Stimulated activated CD4-positive, alpha-beta T cell treated with anti-CD3 and anti-CD28 coated beads, Interleukin-12 subunit alpha, Interleukin-12 subunit beta, amount 100 ng/mL, for 48 hours (primary cell): ENCODE measurements at places on chromosomes 6 and 20.
A peak's percentile ranks its signal among the peaks of the same experiment; 100 is the strongest.

DNA sequence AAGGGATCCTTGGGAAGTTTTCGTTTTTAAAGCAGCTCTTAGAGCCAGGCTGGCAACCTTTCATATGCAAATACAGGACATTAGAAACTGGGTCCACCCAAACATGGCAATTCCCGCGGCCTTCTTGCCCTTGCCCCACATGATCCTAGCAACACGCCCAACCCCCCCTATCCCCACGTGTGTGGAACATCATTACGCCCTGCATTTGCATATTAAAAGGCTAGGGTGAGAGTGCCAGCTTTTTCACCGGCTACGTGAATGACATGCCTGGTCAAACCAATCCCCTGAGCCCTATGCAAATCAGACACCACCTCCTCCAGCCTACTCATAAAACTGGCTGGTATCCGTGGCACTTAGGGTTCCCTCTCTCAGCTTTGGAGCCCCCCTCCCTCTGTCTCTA is 88.1 kb downstream of the TNFRSF21 start:
- no peak for DNase-seq

- no peak for DNase-seq
Measured at GRCh38 chr6:24445704-24446103, 43.0 kb downstream of the MRS2 start.

DNA sequence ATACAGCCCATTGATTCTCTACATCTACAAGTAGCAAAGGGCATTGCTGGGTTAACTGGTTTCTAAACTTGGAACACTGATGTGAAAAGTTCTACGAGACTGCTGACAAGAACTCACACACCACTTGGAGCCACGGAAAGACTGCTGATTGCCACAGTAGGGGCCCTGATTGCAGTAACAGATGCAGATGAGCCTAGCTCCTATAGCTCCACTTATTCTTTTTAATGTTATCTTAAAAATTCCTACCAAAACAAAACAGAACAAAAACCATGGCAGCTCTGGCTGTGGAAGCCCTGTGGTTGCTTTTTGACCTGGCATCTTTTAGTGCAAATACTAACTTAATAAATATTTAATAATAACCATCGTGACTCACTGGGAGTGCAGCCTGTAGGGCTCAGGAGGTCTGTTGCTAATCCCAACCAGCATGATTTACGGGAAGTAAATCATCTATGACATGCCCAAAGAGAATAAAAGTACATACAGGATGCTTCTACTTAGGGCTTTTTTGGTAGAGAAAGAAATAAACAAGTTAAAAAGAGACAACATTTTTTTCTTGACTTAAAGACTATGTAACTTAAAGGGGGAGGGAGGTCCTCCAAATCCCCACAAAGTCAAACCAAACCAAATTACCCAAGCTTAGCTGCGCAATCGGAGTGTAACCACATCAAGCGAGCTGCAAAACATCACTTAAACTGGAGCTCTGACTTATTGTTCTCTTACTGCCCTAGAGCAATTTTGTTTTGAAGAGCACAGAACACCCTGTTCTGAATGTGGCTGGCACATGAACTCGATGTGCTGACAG is 87.2 kb downstream of the FKBP5 start:
- DNase-seq, result peak; percentile 33

- no peak for DNase-seq
Measured at GRCh38 chr6:85479208-85479607, 29.3 kb downstream of the NT5E start.

GRCh38 chr20:46006022-46006705 is 2.5 kb upstream of the MMP9 start:
- no peak for DNase-seq

DNA sequence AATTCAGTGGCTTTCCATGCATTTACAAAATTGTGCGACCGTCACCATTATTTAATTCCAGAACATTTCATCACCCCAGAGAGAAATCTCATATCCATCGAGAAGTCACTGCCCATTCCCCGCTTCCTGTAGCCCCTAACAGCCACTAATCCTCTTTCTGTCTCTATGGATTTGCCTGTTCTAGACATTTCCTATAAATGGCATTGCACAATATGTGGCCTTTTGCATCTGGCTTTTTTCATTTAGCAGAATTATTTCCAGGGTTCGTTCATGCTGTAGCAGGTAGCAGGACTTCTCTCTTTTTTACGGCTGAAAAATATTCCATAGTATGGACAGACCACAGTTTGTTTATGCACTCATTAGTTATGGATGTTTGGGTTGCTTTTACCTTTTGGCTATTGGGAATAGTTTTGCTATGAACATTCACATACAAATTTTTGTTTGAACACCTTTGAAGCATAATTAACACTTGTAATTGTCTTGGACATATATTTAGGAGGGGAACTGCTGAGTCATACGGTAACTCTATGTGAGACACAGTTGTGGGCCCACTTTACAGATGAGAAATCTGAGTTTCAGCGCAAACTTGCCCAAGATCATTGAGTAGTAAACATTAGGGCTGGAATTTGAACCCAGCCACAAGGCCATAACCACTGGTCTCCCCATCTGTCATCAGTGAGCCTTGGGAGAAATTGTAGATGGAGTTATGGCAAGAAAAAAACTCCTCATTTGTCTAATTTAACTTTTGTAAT is 126.9 kb downstream of the BMP7 start:
- no peak for DNase-seq

GRCh38 chr6:161094955-161095354 is 103.4 kb downstream of the MAP3K4 start:
- DNase-seq, result no peak

DNA sequence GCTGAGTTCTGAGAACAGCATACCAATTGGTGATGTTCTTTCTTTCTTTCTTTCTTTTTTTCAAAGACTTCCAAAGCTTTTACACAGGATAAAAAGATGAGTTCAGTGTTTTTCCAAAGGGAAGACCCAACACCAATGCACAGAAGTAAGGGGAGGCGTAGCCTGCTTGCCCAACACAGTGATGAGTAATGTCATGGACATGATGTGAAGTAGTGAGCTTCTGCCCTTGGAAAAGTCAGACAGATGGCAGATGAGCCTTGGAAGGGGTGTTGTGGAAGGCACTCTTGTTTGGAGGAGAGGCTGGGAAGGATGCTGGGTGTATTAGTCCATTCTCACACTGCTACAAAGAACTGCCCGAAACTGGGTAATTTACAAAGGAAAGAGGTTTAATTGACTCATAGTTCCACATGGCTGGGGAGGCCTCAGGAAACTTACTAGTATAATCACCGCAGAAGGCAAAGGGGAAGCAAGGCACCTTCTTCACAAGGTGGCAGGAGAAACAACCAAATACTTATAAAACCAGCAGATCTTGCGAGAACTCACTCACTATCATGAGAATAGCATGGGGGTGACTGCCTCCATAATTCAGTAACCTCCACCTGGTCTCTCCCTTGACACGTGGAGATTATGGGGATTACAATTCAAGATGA is 12.6 kb downstream of the LRP11 start:
- no peak for DNase-seq

DNA sequence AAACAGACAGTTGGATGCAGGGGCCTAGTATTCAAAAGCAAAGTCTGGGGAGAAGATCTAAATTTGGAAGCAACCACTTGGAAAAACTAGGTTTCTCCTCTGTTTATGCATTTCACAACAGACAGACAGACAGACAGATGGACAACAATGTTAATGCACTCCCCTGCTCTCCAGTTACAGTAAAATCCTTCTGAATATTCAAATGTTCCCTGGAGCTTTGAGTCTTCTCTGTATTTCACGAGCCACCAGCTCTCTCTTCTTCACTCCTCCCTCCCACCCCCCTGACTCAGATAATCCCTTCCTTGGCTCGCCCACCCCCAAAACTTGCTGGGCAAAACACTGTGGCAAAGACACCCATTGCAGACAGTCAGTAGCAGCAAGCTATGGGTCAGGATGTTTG is 129.3 kb upstream of the TOP1 start:
- DNase-seq, result no peak

DNA sequence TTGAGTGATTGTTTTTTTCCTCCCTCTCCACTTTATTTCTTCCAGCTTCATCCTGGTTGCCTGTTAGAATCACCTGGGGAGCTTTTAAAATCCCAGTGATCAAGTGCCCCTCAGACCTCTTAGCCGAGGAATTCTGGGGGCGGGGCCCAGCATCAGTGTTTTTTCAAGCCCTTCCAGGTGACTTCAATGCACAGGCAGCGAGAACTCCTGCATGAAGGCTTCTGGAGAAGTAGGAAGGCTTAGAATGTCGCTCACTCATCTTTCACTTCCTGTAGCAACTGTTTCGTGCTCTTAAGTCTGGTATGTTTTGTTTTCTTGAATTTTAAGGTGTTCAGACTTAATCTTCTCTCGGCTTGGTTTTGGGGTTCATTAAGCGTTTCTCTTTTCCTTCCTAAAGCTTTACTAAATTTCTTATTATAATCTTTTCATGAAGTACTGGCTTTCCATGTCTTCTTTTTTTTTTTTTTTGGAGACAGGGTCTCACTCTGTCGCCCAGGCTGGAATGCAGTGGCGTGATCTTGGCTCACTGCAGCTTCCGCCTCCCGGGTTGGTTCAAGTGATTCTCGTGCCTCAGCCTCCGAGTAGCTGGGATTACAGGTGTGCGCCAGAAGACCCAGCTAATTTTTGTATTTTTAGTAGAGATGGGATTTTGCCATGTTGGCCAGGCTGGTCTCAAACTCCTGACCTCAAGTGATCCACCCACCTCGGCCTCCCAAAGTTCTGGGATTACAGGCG is 30.9 kb upstream of the TULP1 start:
- DNase-seq, result no peak

DNA sequence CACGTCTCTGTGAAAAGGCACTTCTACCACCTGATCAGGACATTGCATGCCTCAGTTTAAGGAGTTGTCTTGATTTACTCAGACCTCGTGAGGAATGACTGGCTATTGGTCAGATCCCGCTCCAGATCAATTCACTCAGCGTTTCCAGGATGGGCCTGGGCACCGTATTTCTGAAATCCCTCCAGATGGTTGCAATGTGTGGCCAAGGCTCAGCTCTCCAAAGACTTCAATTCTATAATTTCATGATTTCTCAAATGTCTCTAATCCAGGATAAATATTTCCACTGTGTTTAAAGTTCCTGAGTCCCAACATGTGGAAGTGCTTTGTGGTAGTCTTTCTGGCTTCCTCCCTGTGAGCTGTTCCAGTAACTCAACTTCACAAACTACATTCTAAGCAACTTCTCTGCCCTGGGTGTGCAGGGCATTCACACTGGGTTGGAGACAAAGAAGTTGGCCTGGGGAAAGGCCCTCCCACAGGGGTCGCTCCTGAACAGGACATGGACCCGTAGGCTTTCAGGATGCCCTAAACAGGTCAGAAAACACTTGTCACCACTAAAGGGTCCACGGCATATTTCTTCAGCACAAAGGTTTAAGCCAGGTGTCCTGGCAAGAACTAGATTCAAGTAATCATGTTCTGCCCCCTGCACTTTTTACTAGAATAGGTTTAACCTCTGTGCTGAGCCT is 212.1 kb downstream of the WDR27 start:
- DNase-seq, result no peak

- no peak for DNase-seq
Measured at GRCh38 chr20:61668065-61668650, 397.5 kb downstream of the TAF4 start.

DNA sequence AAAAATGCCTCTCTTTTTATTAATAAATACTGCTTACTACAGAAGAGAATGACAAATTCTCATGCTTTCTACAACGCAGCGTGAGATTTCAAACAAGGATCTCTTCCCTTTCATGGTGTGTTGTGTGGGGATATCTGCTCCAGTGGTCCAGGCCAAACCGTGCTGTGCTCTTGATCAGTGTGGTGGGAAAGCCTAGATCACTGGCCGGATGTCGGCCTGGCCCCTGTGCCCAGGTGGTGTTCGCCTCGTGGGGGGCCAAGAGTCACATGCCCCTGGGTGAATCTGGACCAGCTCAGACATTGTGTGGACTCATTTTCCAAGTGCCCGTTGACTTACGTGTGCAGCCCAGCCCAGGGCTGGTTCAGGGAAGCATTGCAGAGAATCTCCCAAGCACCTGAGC is 4.3 kb downstream of the CDH4 start:
- no peak for DNase-seq

GRCh38 chr20:16222859-16223411 is 350.3 kb downstream of the KIF16B start:
- no peak for DNase-seq

DNA sequence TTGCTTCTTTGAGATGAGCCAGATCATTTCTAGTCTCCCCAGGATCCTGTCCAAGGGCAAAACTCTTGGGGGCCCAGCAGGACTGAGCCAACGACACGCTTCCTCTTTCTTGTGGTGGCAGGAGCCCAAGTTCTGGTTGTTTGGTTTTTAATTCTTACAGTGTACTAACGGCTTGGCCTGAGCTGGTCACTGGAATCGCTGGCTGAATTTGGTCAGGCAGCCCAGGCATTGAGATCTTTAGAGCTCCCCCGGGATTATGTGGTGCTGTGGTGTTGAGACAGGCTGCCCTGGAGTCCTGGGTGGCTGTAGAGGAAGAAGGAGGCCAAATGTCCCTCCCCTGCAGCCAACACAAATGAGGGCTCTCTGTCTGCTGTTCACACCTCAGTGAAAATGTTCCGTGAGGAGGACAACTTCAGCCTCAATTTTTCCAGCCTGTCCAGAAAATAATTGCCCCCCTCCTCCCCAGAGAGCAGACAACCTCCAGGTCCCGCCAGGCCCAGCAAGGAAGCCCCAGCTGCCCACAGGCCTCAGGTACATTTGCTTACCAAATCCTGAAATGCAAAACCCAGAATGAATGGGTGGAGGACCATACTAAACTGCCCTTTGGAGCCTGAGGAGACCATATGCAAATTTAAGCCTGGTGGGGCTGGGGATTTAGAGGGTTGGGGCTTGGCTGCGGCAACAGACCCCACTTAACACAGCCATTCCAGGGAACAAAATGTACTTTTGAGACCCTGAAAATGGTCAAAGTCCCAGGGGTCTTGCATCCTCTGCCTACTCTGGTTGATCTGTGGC is 23.6 kb downstream of the BNIP5 start:
- DNase-seq, result no peak

DNA sequence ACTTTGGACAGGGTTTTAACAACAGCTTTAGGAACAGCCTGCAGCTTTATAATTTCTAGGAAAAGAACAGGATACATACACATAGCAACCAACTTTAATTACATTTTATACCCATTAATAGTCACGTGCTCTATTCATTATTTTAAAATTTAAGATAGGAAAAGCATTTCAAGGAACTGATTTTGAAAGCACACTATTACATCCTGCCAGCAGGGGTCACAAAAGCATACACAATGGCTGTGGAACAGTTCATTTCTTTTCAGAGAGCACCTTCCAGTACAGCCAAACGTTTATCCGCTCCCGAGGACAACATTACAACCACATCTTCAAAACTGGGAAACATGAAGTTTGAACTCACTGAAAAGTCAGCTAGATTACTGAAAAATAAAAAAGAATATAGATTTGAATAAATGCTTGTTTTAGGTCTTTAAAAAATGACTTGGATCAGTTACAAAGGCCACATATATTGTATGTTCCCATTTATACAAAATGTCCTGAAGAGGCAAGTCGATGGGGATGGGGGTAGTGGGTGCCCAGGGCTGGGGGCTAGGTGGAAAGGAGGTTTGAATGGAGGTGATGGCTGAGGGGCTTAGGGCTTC is 104.6 kb upstream of the EXOC2 start:
- DNase-seq, result no peak

- no peak for DNase-seq
Measured at GRCh38 chr6:132188556-132189264, 212.6 kb downstream of the MOXD1 start.

- no peak for DNase-seq
Measured at GRCh38 chr20:52422574-52423336, 231.2 kb upstream of the ZFP64 start.

- DNase-seq, result no peak
Measured at GRCh38 chr6:37517411-37517812, 17.7 kb upstream of the CCDC167 start.
